ENCODE measurements at places on chromosomes 11 and 22.

GRCh38 chr11:27520226-27520625 is 13.7 kb upstream of the LIN7C start:
- DNase-seq: no peak

DNA sequence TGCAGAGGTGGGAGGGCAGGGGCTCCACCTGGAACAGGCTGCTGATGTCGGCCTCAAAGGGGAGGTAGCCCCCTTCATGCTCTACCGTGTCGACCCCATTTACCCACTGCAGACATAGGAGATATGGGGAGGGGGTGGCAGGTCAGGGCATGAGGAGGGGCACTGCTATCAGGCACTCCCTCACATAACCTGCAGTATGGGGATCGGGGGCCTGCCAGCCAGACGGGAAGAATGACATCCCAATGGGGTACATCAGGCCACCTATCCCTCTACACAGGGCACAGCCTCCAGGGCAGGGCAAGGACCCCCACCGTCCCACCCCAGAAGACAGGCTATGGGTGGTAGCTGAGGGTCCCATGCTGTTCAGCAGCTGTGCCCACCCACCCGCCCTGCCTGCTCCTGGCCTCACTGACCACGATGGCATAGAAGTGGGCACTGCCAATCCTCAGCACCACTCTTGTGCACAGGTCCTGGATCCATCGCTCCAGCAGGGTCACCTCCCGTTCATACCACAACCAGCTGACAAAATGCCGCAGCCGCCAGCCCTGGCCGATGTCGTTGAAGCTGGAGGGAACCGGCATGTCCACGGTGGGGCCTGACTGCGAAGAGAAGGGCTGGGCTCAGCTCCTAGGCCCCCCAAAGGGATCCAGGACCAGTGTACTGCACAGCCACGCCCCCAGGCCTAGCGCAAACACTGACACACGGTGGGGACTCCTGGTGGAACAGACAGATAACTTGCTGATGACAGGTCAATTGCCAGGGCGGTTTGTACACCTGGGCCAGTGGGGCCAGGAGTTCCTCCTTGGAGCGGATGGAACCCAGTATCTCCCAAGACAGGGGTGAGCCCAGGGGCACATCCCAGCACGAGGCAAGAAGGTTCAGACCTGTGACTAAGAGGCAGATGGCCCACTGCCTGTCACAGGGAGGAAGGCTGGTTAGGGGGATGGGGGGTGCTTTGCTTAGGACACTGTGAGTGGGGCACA is 24.1 kb downstream of the RGL4 start:
- DNase-seq: no peak

- no peak for DNase-seq
Measured at GRCh38 chr22:16959345-16959930, 48.6 kb downstream of the GAB4 start.

GRCh38 chr11:19957294-19957943 is 202.9 kb downstream of the DBX1 start:
- no peak for DNase-seq

GRCh38 chr11:39435641-39436040 is 2023.8 kb downstream of the LRRC4C start:
- DNase-seq: no peak

- DNase-seq: no peak
Measured at GRCh38 chr11:130527636-130528297, 79.3 kb downstream of the ADAMTS15 start.

DNA sequence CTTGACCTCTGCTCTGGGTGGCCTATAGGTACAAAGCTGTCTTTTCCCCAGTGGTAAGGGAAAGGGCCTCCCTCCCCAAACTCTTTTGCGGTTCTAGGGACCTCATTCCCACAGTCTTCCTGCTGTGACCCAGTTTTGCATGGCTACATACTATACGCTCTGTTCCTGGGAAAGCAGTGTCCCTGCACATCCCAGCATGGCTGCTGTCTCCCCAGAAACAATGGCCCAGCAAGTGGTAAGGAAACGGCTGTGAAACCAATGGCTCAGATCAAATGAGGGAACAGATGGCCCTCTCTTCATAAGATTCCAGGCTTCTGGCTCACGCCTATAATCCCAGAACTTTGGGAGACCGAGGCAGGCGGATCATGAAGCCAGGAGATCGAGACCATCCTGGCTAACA is 41.1 kb downstream of the RPL27A start:
- DNase-seq: no peak

- no peak for DNase-seq
Measured at GRCh38 chr11:20042045-20042639, 118.1 kb downstream of the DBX1 start.

- no peak for DNase-seq
Measured at GRCh38 chr11:83427943-83428342, 141.8 kb upstream of the CCDC90B start.

GRCh38 chr22:46752286-46752987 is 10.0 kb upstream of the TBC1D22A start:
- DNase-seq: no peak

DNA sequence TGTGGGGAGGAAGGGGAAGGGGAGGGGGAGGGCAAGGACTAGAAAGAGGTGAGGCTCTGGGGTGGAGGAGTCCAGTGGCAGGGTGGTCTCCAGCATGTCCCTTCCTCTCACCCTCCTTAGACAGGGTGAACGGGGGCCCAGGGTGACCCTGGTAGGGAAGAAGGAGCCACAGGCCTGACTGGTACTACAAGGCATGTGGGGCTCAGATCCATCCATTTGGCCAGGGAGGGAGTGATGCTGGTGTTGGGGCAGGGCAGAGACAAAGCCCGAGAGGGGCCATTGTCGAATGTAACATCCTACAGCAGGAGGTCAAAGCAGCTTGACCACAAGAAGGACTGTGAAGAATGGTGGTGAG is 69.0 kb upstream of the SHISAL1 start:
- no peak for DNase-seq

DNA sequence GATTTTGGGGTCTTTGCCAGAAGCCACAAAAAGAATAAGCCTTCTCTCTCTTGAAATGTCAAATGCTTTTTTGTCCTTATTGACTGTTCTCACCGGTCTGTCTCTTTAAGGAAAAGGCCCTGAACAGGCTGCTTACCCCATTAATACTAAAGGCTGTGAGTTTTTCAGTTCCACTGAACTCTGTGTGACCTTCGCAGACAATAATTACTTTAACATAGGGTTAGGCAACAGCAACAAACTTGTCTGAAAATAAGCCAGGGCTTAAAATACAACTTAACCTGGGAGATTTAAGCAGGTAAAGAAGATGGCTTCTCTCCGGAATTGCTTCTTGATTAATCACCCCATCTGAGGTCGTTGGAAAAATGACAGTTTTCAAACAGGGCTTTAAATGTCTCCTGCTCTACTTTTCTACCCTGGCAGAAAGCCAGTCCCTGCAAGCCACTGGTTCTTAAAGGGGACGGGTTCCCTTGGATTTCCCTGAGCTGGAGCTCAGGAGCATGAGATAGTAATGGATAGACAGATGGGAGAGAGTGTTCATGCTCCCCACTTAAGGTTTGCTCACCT is 69.4 kb downstream of the ARL14EP start:
- DNase-seq: no peak

DNA sequence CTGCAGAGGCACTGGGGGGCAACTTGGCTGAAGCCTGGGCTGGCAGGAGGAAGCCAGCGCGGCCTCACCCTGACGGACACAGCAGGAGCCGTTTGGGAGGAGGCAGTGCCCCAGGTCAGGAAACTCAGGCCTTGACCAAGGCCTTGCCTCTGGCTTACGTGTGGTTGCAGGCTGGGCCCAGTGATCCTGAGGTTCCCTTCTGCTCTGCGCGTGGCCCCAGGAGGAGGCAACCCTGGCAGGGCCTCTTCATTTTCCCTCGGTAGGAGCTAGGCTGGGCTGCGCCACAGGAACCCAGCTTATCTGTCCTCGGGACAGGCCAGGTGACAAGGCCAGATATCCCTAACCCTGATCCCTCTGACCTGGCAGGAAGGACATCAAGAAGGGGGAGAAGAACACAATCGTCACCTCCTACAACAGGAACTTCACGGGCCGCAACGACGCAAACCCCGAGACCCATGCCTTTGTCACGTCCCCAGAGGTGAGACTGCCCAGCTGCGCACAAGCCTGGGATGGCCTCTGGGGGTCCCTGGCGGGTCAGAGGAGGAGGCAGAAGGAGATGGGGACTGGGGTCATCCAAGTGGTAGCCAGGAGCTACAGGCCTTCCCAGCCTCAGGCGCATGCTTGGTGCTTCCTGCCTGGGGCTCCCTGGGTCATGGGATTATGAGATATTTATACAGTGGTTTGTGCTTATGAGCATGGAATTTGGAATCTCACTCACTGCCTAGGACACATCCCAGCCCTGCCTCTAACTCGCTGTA is 20.6 kb downstream of the POLR3H start:
- no peak for DNase-seq

- peak; percentile 71 for DNase-seq
Measured at GRCh38 chr22:46542011-46542985, 4.9 kb upstream of the CELSR1 start.

- no peak for DNase-seq
Measured at GRCh38 chr22:23784215-23784732, 2.5 kb upstream of the SMARCB1 start.

GRCh38 chr11:93917673-93918072 is 67.3 kb upstream of the VSTM5 start:
- no peak for DNase-seq

DNA sequence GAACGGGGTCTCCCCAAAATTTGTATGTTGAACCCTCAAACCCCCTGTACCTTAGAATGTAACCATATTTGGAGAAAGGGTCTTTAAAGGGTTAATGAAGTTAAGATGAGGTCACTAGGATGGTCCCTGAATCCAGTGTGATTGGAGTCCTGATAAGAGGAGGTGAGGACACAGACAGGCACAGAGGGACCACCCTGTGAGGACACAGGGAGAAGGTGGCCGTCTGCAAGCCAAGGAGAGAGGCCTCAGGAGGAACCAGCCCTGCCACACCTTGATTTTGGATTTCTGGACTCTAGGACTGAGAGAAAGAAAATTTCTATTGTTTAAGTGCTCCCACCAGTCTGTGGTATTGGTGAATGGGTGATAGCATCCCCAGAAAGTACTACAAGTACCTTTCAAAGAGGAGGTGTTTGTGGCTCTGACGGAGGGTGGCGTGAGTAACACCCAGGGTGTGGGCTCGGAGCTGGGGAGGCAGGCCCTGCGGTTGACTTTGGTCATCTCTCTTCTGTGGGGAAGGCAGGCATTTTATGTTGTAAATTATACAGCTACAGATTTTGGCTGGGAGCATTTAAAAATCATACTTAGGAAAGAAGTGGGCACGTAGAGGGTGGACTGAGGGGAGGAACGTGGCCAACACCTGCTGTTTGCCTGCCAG is 13.8 kb downstream of the MRGPRF start:
- DNase-seq: no peak

GRCh38 chr11:61541598-61541997 is 33.0 kb downstream of the LRRC10B start:
- DNase-seq: no peak

GRCh38 chr11:110131386-110132123 is 38.4 kb downstream of the ZC3H12C start:
- no peak for DNase-seq

- DNase-seq: no peak
Measured at GRCh38 chr11:116813170-116813569, 9.9 kb downstream of the APOA4 start.

DNA sequence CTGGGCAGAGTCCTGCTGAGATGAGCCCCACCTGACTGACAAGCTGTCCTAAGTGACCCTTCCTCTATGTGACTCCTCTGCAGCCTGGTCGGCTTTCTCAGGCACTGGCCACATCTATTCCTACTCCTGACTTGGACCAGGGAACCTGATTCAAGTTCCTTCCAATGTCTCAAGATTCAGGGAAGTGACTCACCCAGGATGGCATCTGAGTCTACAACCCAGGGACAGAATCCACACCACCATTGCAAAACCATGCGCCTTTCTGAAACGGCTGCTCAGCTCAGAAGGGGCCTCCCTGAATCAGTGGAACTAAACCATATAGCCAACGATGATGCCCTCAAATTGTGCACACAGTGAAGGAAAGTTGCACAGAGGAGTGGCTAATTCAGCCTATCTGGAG is 63.9 kb upstream of the CSNK2A3 start:
- no peak for DNase-seq

DNA sequence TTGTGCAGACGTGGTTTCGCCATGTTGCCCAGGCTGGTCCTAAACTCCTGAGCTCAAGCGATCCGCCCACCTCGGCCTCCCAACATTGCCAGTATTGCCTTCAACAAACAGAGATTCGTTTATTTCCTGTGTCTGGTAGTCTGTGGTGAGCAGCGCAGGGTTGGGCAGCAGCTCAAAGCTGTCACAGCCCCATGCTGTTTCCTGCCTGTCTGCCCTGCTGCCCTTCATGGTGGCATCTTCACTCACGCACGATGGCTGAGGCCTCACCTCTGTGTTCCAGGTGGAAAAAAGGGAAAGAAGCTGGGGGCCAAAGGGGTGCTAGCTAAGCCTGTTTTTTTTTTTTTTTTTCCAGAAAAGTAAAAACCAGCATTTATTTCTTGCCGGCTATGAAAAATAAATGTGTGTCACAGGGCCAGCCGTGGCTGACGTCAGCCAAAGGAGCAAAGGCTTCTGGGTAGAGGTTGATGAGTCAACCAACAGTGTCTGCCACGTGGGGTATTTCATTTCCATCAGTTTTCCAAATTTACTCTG is 28.8 kb downstream of the TBC1D22A start:
- DNase-seq: no peak

GRCh38 chr11:2702771-2703362 is 3.1 kb upstream of the KCNQ1OT1 start:
- peak; percentile 31 for DNase-seq

DNA sequence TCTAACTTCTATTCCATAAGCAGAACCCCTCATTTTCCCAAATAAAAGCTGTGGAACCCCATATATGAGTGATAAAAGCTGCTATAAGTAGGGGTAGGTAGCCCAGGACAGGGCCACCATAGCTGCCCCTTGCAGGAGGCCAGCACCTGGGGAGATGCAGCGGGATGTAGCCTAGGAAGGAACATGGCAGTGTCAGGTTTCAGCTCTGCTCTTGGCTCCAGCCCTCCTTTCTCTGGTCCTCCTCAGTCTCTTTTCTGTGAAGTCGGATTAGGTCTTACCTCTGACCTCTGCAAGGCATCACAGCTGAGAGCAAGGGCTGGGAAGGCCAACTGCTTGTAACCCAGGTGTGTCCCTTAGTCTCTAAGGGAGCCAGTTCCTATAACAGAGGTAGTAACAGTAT is 135.6 kb downstream of the NAV2 start:
- no peak for DNase-seq

DNA sequence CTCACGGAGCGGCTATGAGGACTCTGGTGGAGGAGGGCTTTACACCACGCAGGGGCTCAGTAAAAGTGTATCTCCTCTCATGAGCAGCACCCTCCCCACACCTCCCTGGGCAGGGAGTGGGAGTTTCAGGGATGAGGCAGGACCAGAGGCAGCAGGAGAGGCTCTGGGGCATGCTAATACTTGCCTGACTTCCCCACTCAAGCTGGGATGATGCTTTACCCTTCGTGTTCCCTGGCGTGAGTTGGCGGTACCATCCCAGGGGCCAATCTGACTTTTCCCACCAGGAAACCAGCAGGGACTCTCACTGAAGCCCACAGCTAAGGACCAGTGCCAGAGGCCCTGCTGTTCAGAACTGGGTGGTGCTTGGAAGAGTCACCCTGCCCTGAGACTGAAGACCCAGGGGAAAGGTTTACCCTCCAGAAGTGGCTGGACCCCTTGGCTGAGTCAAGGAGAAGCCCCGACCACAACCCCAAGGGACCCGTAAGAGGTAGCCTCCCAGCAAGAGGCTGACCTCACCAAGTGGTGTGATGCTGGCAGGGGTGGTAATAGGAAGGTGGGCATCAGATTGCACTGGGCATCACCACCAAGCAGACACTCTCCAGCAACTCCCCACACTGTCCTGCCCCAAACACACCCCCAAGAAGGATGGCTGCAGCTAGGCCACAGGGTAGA is 65.6 kb downstream of the THAP12 start:
- no peak for DNase-seq

GRCh38 chr22:41043722-41044121 is 48.7 kb upstream of the EP300 start:
- no peak for DNase-seq

- no peak for DNase-seq
Measured at GRCh38 chr11:128480066-128480465, 107.3 kb downstream of the ETS1 start.

Data from hypothalamus (tissue), 51 donors.